Endothelial cell of coronary artery (primary cell): ENCODE measurements at places on chromosomes 16 and 17. TPM values are rescaled to one million over a fixed set of nuclear protein-coding genes. Genes with fewer than 3 reads are reported as not detected.

Gene SLC6A2
- not detected in 2 replicates for total RNA-seq

Gene ST6GALNAC2
- total RNA-seq = 0.66 TPM in 1 of 2 replicates, not detected in the other

Gene C1QTNF8
- total RNA-seq = not detected in 2 replicates

Gene TRPV2
- 23.5 and 32.3 TPM in 2 replicates for total RNA-seq

Gene CPHXL2
- not detected in 2 replicates for total RNA-seq

Gene IL34
- 0.63 and 0.75 TPM in 2 replicates for total RNA-seq

Gene SOX9
- total RNA-seq = 1.3 TPM in 1 of 2 replicates, not detected in the other

Gene OTOA
- 0.09 TPM in 1 of 2 replicates, not detected in the other for total RNA-seq

Gene ENDOV
- 18.5 and 21.5 TPM in 2 replicates for total RNA-seq

Gene PRDM7
- total RNA-seq = not detected in 2 replicates

Gene AMZ2
- total RNA-seq = 44.2 and 58.2 TPM in 2 replicates
